A549 treated with RU486 at 1 μM for 4 hours (cell line): ENCODE measurements at places on chromosomes 12 and 14. TPM values are rescaled to one million over a fixed set of nuclear protein-coding genes. Genes with fewer than 3 reads are reported as not detected.

Gene OAS1
- total RNA-seq, result 59.6 to 92.3 TPM (median 83.6 TPM) in 5 replicates

Gene MYO1A
- total RNA-seq, result 0.07 to 0.38 TPM (median 0.17 TPM) in 3 of 5 replicates, not detected in the others

Gene RERGL
- total RNA-seq, result not detected in 5 replicates

Gene NTF3
- not detected in 5 replicates for total RNA-seq
